ENCODE measurements at places on chromosomes 3 and 15.

DNA sequence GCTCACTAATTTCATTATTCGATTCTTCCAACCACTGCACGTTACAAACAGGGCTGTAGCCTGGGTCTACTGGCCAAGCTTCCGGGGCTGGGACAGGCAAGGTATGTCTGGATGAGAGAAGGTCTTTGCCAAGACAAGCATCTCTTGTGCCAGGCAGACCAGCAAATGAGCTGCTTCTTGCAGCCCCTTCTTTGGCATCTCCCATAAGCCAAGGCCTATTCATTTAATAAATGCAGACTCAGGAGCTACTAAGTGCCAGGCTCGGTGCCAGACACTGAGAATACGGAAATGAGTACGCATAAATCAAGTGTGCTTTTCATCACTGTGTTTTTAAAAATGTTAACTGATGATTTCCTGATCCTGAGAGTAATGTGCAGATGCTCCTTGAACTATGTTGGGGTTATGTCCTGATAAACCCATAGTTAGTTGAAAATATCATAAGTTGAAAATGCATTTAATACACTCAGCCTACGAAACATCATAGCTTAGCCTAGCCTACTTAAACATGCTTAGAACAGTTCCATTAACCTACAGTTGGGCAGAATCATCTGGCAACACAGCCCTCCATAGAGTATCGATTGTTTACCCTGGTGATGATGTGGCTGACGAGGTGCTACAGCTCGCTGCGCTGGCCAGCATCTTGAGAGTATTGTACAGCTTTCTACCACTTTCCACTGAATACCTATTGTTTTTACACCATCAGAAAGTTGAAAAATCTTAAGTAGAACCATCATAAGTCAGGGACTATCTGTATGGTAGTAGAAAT, 135.0 kb upstream of the CTDSPL start:
- DNase-seq: no peak

DNA sequence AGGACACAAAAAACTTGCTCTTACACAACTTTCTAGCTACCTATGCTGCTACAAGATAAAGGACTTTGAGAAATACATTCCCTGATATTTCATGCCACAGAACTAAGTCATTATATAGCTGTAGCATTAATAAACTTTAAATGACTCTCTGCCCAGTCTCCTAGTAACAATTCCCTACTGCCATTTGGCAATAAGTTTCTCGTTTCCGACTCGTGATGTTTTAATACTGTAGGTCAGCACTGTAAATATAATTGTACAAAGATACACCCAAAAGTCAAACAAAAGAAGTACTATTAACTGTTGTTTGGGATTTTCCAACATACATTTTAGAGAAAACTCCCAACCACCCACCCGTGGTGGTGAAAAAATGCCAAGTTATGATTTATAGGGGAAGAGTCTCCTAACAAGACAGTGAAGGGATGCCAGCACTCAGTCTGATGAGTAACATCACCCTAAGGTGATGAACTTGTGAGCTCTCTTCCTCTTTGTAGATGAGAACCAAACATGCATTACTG, 132.2 kb downstream of the DUT start:
- no peak for DNase-seq

GRCh38 chr3:105647047-105647446, 221.8 kb downstream of the CBLB start:
- DNase-seq: no peak

DNA sequence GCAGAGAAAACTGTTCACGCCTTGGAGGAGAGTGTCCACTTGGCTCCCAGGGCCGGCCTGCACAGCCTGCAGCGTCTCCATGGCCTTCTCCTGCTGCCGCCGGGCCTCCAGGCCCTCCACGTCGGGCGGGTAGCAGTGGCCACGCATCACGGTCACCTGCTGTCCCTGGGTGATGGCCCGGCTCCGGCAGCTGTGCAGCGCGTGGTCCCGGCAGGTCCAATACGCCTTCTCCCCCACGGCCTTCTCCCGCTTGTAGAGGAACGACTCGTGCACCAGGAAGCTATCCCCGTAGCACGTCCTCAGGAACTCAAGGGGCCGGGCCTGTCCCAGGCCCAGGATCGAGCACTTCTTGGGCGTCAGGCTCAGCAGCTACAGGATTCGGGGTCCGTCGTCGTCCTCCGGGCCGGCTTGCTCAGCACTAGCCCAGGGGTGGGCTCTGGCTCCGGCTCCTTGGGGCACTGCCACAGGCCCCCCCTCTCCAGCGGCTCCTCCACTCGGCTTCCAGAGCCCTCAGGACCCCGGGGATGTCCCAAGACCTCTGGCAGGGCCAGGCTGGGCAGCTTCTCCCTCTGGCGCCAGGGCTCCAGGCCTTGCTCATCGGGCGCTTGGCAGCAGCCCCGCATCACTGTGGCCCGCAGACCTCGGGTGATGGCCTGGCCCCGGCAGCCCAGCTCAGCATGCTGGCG, 83.6 kb upstream of the FXR1 start:
- DNase-seq: no peak

DNA sequence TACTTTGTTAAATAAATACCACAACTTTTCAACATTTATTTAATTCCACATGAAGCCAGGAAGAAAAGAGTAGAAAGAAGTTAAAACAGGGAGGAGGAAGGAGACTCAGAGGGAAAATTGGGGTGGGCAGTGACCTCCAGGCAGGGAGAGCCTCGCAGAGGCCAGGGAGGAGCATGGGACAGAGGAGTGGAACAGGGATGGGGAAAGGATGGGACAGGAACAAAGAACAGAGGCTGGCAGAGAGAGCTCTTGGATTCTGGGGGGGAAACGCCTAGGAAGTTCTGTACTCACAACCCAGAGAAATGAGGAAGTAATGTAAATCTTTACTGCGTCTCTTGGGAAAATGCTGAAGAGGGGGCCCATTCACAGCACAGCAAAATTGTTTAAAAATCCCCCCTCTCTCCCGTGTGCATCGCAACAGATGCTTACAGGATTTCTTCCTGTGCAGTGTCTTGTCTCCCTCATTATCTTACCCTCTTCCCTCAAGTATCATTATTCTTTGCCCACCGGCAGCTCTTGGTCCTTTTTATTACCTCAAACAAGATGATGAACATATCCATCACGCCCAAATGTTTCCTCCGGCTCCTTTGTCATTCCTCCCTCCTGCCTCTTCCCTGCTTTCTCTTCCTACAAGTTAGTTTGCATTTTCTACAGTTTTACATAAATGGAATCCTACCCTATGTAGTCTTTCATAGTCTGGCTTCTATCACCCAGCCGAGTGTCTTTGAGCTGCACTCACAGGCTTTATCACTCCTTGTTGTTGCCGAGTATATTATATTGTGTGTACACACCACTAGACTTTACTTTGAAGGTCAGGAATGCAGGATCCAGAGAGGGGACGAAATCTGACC, 65.5 kb downstream of the ARHGAP31 start:
- DNase-seq: no peak

- DNase-seq: no peak
Observed at GRCh38 chr3:125231895-125232294, 19.3 kb upstream of the SLC12A8 start.

GRCh38 chr3:197306374-197307086, 8.1 kb upstream of the DLG1 start:
- no peak for DNase-seq

DNA sequence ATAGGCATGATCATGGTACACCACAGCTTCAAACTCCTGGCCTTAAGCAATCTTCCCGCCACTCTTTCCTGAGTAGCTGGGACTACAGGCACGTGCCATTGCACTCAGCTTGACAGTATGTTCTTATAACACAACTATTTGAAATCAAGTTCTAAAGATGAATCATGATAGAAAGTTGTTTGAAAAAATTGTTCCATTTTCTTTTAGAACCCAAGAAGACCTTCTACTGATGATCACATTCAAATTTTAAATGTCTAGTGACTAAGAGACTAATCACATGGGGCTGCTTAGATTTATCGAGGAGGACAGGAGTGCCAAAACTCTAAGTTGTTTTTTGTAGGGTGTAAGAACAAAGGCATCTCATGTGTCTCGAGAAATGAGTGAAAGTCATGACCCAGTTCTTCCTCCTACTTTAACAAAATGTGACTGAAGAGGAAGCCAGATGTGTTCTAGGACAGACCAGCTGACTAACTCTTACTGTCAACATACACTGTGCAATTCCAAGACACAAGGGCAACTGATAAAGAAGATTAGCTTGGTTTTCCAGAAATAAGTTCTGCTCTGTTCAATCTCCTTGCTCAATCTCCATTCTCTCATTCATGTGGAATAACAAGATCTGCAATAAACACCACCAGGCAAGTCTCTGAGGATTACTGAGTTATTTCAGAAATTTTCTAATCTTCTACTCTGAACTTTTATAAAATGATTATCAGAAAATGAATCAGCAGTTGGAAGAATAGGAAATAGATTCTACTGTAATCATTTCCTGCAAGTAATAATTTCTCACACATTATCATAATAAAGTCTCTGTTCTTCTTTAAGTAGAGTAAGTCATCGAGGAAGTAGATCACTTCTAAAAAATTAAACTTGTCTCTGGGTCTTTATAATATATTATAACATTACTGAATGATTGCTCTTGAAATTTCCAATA, 122.6 kb upstream of the CCNL1 start:
- no peak for DNase-seq

DNA sequence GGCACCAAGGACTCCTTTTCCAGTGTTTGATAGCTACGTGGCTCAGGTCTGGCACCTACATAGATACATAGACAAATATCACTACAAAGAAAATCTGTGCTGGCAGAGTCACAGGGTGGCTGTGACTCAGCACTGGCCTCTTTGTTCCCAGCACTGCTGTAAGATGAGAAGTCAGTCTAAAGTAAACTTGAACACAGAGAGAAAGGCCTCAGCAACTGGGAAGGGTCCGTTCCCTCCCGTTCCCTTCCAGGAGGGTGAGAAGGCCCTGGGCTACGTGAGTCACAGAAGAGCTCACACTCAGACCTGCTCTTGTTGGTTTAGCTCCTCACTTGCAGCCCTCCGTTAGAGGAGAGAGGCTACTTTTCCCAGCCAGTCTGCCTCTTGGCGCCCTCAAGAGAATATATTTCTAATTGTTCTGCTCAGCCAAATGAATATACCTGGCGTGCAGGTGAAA, 23.1 kb downstream of the ANXA2 start:
- DNase-seq: no peak

- no peak for DNase-seq
Observed at GRCh38 chr15:37973856-37974255, 39.4 kb downstream of the TMCO5A start.

DNA sequence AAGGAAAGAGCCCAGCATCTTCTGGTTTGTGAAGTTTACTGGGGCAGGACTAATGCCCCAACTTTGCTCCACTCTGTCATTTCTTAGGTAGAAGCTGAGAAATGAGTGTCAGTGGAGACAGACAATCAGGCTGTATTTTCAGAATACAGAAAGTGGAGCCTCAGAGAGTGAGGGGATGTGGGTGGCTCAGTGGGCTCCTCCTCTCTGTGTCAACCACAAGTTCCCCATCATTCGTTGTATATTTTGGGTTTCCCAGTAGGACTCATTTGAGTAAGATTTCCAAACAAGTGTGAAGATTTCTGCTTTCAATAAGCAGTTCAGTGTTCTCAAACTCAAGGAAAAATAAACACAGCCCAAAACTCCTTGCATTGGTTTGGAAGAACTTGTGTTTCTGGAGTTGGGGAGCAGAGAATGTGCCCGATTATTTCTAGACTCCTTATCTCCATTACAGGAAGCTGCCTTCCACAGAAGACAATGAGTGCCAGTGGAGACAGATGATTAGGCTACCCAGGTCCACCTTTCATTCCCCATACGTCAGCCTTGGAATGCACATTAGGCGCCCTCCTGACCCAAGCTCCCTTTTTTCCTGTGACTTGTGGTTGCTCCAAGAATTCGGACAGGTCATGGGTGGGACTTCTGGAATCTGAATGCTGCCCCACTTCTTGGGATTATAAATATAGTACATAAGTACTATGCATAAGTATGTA, 792.1 kb upstream of the LMCD1 start:
- no peak for DNase-seq

GRCh38 chr3:104537323-104537722, 829.4 kb upstream of the ALCAM start:
- DNase-seq: no peak

GRCh38 chr3:17551895-17552294, 190.5 kb downstream of the TBC1D5 start:
- no peak for DNase-seq

DNA sequence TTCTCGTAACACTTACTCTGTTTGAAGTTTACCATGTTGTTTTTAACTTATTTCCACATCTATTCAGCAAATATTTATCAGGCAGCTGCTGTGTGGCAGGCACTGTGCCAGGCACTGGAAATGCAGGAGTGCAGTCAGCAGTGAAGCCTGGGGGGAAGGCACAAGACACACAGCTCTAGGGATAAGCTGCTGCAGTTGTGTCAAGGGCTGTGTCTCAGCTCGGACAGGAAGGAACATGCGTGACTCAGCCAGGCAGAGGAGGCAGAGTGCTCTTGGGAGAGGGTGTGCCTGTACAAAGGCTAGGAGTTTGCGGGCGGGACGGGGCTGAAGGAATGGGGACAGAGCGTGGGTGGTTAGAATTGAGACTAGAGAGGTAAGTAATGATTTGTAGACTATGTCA, 24.7 kb downstream of the LYSMD4 start:
- DNase-seq: no peak

- no peak for DNase-seq
Observed at GRCh38 chr15:48823237-48823636, 12.4 kb upstream of the CEP152 start.

DNA sequence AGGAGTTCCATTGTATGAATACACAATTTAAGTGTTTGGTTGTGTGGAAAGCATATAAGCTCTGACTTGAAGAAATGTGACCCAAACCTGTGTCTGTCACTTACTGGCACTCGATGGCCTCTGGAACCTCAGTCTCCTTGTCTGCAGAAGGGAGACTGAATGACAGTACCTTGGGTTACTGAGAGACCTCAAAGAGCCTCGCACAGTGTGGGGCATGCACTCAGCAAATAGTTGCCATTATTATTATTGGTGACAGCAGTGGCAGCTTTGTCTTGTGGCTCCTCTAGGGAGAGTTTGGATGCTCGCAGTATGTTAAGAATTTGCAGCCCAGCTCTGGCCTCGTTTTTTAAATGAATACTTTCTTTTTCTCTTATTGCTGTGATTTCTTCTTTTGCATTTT, 43.4 kb downstream of the EEFSEC start:
- no peak for DNase-seq

DNA sequence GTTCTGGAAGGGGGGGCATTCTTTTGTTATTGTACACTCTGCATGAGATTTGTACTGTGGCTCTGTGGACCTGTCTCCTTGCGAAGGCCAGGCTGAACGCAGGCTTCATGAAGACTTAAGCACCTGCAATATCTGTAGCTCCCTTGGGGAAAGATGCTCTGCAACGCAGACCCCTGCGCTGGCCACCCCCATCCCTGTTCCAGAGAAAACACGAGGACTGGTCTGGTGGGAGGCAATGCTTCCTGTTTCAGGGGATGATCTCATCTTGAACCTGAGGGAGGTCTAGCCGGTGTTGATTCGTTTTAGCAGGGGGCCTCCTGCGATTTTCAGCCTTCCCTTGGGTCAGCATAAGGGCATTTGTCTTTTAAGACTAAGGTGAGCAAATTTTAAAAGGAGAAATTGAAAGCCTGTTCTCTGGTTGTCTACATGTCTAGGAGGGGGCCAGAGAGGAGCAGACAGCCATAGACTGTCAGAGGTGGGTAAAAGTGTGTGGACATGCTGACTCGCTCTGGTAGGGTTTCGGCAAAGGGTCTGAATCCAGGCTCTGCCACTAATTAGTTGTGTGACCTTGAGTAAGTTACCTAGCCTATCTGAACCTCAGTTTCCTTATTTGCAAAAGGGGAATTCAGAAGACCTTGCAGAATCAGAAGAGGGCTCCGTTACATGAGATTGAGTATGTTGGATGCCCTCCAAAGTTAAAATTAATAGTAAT, 80.9 kb upstream of the RASGRF1 start:
- DNase-seq: no peak

- DNase-seq: no peak
Observed at GRCh38 chr15:78065973-78066946, 11.3 kb downstream of the TBC1D2B start.
